DND-41 (cell line): ENCODE measurements at places on chromosomes 4 and X.

GRCh38 chr4:2433609-2434350, 15.0 kb downstream of the CFAP99 start:
- no peak for DNase-seq

GRCh38 chrX:15509845-15510244, 9.2 kb downstream of the BMX start:
- DNase-seq: no peak

DNA sequence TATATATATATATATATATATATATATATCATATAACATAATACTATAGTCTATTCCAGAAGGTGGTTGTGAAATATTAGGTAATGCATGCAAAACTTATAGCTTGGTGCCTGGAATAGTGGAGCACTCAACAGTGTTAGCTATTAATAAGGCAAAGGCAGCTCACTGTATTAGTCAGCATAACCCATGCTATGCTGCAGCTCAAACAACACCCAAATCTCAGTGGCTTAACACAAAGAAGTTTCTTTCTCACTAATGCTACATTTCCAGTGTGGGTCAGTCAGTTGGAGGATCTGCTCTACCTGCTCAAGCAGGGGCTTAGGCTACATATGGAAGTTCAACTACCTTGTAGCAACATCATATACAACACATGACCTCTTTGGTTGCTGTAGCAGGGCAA, 5.2 kb upstream of the RPGR start:
- no peak for DNase-seq

- no peak for DNase-seq
Observed at GRCh38 chrX:19017271-19017670, 33.4 kb upstream of the PHKA2 start.

DNA sequence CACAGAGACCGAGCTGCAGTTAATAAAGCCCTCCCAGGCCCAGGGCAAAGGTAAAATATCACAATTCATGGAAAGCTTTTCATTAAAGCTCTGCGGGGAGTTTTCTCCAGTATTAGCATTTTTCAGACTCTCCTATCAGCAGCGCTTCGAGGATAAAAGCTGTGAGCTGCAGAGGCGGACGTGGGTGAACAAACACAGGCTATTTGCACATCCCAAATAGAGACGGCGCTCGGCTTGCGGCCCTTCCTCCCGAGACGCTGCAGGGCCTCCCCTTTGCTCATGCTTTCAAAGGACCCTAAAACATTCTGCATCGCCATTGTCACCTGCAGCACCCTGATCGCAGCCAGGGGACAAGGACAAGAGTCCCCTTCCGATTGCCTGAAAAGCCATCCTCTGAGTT, 97.3 kb downstream of the SORCS2 start:
- no peak for DNase-seq

DNA sequence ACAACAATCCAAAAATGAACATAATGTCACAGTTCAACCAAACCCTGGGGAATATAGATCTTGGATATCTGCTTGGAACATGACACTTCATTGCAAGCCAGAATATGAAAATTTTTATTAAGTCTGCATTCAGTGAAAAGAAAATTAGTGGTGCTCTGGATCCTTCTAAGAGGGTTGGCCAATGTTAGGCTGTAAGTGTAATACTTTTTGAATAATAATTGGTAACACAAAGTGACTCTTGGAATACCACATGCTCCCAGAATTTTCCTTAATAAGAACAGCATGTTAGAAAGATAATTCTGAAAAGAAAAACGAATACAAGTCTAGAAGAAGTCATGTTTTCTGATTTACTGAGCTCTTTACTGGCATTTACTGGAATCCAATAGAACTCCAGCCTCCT, 175.8 kb downstream of the RASL11B start:
- DNase-seq: no peak

- DNase-seq: no peak
Observed at GRCh38 chrX:39773923-39774773, 323.6 kb downstream of the BCOR start.

GRCh38 chrX:50492720-50493119, 22.1 kb upstream of the DGKK start:
- DNase-seq: no peak

DNA sequence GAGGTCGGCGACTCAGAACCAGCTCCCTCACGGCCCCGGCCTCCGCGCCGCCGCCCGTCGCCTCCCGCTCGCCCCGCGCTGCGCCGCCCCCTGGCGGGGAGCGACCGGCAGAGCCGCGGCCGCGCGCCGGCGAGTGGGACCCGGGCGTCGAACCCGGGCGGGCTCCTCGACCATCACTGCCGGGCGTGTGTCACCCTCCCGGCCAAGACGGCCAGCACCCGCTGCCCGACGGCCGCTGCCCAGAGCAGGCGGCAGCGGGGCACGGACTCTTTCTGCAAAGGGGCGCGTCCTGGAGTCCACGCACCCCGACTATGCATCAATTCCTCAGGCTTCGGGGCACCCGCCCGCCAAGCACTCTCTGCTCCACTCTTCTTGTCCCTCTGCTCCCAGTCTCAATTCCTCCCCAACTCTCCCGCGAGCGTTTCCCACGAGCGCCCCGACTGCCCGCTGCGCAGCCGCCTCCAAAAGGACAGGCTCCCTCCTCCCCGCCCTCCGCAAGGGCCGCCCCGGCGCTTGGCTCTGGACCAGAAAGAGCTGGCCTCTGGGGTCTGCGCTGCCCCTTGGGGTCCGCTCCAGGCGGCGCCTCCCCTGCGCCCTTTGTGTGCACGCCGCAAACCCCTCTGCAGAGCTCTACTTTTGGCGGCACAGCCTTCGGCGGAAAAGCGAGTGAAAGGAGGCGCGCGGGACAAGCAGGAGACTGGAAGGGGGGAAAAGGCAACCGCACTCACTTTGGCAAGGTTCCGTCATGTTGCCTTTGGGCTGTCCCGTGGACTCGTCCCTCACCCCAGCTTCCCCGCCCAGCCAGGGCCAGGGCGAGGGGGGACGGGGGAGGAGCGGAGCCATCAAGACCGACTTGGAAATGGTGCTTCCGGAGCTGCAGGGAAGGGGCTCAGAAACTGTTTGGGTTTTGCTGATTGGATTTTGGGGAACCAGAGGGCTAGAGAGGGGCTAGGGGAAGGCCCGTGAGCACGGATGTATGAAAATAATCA, 1.0 kb downstream of the PDE5A start:
- no peak for DNase-seq

DNA sequence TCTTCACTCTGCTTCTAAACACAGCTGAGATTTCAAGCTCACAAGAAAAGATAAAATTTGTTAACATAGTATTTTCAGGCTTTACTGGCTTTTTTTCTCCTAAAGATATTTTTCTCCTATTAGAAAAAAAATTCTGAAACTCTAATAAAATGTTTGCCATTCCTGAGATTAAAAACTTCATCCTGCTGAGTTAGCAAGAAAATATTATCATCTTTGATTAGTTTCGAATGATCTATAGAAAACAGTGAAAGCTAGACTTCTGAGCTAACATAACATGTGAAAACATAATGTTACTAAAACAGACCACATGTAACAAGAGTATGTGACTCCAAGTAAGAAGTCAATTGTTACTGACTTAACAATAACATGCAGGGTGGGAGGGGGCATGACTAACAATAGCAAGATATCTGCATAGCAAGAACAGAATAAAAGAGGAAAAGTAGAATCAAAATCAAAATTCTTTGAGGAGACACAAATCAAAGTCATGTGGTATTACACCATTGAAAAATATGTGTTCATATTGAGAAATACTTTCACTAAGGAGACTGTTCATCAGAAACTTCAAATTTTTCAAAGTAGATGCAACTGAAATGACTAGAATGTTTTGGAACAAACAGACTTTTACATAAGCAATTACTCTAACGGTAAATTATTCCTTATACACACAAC, 14.5 kb downstream of the TBCK start:
- no peak for DNase-seq

DNA sequence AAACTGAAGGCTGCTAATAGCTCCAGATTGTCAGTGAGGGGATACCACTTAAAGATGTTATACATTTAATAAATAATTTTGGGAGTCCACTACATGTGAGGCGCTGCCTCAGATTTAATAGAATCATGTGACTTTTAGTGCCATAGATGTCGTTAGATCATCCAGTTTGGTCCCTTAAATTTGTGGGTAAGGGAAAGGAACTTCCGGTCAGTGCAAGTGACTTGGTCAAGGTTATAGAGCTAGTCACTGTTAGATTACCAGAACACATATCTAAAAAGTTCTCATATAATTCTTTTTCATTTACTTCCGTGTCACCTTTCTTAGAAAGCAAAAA, 529 bp upstream of the UBA6 start:
- no peak for DNase-seq

- no peak for DNase-seq
Observed at GRCh38 chr4:123034023-123034422, 111.6 kb upstream of the NUDT6 start.

GRCh38 chrX:150577174-150577573, 8.8 kb downstream of the MTM1 start:
- no peak for DNase-seq

GRCh38 chr4:87405211-87405820, 14.3 kb upstream of the HSD17B11 start:
- DNase-seq: no peak
